ENCODE measurements at places on chromosomes 6 and 20.

DNA sequence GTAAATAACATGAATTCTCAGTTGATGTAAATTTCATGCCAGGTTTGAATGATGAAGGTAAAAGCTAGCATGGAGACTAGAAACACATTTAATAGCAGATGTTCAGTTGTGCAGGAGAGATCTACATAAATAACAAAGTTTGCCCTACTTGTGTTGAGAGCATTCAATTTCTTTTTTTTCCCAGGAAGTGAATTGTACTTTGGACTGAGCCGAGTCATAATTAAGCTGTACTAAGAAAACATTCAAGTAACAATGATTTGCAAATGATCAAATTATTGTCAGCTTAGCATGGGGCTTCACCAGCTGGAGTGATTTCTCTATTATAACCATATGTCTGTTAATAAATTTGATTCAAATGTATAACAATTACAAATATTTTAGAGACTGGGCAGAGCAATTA lies 893.5 kb upstream of the MAP3K7 start:
- no peak for DNase-seq

GRCh38 chr6:44062105-44062770 lies 65.0 kb downstream of the MRPL14 start:
- DNase-seq, result no peak

- DNase-seq, result no peak
Observed at GRCh38 chr20:62282103-62282502, 20.7 kb upstream of the ADRM1 start.

GRCh38 chr20:9349249-9349648 lies 165.1 kb upstream of the LAMP5 start:
- DNase-seq, result no peak

DNA sequence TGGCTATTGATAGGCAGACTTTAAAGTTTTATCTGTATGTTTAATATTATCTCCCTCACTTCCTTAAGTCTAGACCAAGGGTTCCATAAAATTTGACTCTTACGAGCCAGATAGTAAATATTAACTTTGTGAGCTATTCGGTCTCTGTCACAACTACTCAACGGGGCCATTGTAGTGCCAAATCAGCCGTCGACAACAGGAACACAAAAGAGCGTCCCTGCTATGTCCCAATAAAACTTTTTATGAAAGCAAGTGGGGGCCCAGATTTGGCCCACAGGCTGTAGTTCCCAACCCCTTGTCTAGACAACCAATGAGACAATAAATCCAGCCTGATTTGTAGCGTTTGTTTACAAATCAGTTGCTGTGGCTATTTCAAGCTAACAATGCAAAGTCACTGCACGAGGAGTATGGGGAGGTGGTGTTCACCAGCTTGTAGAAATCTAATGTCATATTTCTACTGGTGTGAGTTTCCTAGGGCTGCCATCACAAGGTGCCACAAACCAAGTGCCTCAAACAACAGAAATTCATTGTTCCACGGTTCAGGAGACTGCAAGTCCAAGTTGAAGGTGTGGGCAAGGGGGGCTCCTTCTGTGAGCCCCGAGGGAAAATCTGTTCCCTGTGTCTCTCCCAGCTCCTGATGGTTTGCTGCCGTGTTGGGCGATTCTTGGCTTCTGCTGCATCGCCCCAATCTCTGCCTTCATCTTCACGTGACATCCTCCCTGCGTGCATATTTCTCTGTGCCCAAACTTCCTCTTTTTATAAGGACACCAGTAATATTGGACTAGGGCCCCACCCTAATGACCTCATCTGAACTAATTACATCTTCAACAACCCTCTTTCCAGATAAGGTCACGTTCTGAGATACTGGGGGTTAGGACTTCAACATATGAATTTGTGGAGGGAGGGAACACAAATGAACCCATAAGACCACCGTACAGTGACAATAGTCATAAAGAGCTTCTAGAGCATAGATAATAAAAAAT lies 356.0 kb upstream of the JARID2 start:
- no peak for DNase-seq

Measured in fibroblast of skin of right quadriceps (primary cell).